ENCODE measurements at places on chromosomes 16 and 17.

DNA sequence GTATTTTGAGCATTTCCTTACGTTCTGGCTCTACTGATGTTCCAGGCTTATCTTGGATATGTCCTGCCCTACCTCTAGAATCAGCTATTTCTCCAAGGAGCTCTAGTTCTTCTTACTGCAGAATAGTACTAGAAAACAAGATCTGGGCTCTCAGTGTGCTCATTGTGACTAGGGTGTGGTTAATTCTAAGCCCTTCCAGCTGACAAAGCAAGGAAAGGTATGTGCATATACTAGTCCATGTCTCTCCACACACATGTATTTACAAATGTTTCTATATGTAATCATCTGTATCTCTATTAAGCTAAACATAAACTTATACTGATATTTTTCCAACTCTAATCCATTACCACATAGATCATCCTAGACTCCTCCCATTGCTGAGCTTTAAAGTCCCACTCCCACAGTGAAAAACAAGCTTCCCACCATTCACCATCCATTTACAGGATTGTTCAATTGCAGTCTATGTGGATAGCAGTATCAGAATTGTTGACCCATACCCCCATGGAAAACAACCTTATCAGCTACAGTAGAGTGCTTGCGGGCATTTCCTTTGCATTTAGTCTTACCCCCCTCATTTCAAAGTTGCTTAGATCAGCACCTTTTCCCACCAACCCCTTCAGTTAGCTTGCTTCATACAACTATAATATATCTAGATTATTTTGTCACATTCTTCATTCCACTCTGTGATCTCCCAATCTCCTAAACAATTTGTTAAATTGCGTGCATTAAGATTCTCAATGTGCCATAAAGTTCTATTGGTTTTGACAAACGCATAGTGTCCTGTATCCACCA is 194.5 kb downstream of the SOX9 start:
- no peak for DNase-seq

DNA sequence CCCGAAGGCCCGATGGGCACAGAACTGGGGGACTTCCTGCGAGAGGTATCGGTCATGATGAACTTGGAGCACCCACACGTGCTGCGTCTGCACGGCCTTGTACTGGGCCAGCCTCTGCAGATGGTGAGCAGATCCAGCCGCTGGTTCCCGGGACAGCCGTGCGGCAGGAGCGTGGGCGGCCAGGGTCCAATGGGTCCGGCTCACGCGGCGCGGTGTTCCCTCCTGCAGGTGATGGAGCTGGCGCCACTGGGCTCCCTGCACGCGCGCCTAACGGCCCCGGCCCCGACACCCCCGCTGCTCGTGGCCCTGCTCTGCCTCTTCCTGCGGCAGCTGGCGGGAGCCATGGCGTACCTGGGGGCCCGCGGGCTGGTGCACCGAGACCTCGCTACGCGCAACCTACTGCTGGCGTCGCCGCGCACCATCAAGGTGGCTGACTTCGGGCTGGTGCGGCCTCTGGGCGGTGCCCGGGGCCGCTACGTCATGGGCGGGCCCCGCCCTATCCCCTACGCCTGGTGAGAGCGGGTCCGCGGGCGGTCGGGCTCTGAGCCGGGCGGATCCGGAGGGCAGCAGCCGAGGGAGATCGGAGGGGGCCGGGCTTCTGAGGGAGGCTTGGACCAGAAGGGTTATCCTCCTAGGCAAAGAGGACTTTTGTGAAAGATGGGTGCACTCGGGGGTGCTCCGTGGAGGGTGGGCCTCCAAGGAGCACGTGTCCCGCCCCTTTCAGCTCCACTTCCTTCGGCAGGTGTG is 3.0 kb downstream of the TNK1 start:
- no peak for DNase-seq

DNA sequence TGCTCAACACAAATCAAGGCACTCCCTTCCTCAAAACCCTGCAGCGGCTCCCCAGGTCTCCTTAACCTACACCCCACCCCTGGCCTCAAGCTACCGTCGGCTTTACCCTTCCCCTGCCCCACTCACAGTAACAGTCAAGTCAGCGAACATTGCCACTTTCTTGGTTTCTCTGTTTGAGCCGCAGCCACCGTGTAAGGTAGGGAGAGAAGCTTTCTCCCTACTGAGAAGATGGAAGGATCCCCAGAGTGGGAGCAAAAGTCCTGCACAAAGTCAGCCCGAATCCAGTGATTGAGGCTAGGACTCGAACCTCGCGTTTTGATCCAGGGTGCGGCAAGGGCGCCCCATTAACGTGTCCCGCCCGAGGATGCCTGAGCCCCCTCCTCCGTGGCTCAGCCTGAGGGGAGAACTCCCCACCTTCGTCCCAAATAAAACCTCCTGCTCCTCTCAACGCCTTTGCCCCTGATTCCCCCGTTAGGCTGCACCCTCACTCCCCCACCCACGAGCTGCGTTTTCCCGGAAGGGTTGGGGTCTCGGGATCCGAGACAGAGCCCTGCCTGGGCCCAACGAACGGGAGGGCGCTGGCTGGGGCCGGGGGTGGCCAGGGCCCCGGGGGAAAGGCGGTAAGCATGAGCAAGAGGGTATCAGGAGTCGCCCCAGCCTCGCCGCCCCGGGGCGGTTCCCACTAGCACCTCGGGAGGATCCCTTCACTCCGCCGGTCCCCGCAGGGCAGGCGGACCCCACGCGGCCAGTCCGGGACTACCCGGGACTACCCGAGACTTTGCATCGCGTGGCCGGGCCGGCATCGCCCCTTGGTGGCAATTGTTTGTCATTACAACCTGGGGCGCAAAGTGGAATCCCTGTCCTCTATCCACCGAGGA is 9.9 kb upstream of the NAGS start:
- no peak for DNase-seq

DNA sequence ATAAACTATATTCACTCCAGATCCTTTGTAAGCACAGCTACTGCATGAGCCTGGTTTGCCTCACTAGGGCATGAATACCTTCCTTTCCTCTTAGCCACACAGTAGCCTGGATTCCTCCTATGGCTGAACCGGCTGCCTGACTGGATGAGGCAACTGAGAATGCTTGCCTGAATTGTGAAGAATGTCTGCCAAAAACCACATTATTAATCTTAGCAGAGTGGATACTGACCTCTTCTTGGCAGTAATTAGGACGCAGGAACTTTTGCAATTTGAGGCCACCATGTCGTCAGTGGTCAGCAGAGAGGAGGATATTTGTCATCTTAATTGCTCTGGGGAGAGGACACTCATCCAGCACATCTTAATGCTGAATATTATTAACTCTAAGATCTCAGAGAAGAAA is 651.8 kb upstream of the GOT2 start:
- DNase-seq = no peak

DNA sequence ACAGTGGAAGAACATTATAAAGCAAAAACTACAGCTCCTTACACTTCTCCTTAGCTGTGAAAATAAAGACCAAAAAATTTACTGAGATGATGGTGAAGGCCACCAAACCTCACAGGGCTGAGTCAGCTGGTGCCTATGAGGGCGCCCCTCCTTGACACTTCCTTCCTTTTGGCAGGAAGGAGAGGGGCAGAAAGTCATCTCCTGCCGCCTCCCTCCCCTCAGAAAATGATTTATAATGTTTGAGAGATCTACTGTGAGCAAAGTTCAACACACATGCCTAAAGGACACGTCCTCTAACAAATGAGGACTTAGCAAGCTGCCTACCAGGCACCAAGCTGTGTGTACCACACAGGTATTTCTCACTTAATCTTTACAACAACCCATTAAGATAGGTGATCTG is 245.7 kb downstream of the PRKCA start:
- no peak for DNase-seq

DNA sequence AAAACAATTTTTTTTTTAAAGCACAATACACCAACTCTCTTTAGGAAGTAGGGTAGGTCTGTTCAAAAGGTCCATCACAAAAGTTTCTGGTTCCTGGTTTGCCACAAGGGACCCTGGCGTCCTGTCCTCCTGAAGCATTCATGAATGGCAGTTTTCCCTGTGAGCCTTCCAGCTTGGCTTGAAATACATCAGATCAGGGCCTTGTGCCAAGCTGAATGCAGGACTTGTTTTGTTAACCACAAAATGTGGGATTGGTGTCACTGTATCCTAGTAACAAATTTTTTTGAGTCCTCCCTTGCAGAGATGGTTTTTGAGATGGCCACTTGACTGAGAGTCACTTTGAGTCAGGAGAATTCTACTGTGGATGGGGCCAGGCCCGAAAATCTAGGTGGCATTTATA is 3.9 kb downstream of the GNAO1 start:
- no peak for DNase-seq

DNA sequence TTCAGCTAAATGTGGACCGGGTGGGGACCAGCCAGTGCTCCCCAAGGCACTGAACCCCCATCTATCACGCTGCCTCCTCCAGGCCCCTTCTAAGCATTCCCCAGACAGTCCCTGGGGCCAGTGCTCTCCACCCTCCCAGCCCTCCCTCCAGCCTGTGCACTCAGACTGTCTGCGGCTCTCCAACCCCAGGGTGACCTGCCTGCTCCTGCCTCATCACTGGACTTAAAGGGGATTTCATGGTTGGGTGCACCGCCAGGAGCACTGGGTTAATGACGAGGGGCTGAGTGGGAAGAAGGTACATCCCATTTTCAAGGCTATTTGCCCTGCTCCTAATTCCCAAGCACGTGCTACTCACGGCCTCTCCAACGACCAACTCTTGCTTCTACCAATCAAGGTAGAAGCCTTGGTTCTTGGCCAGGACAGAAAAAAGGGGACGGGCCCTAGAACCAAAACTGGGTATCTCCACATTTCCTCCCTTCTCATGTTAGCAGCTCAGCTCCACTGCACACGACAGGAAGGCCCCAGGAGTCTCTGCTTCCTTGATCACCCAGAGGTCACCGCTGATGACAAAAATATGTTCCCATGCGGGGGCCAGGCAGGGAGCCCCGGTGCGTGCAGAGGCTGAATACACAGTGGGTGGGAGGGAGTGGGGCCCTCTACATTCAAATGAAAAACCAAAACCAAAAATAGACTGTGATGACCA is 3.5 kb upstream of the ABR start:
- no peak for DNase-seq

DNA sequence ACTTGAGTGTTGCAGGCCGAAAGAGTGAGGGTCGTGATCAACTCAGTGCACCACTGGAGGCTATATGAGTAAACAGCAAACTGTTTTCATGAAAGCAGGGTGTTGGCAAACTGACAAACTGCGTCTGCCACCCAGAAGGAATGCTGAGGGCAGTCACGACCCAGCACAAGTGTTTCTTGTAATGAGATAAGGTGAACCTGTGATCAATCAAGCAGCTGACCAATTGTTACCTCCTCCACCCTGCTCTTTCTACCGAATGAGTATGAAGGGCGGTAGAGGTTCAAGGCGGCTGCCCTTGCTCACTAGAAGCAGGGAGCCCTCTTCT is 5.5 kb upstream of the SRL start:
- no peak for DNase-seq

GRCh38 chr17:34206569-34206968 is 48.5 kb upstream of the CCL2 start:
- no peak for DNase-seq

DNA sequence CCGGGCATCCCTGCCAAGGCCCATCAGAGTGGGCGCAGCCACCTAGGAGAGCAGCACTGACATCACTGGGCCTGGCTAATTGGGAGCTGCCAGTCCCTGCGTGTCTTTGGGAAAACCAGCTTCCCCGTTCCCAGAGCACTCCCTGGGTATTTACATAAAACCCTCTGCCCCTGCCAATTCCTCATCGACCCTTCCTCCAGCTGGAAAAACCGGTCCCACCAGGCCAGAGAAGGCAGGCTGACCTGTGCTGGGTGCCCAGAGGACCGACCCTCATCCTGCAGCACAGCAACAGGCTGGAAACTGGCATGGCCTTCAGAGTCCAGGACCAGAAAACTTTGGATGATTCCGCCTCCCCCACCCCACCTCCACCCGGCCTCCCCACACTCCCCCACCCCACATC is 8.2 kb upstream of the FOXN1 start:
- no peak for DNase-seq

DNA sequence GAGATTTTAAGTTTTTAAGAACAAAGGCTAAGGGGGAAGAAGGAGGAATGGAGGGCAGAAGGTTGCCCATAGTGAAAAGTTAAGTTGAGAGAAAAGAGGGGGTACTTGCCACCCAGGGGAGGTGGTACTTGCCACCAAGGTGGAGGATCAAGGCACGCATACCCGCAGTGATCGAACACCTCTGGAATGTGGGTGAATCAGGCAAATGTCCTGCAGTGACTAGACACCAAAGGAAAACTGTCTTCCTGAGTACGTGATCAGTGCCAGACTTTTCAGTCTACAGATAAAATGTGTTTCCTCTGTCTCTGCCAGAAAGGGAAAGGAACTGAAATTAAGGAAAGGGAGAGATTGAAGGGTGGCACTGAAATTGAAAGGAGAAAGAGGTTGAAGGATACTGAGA is 2285.3 kb downstream of the TP53TG3F start:
- DNase-seq = no peak

GRCh38 chr16:69564845-69565670 is 708 bp upstream of the NFAT5 start:
- no peak for DNase-seq

DNA sequence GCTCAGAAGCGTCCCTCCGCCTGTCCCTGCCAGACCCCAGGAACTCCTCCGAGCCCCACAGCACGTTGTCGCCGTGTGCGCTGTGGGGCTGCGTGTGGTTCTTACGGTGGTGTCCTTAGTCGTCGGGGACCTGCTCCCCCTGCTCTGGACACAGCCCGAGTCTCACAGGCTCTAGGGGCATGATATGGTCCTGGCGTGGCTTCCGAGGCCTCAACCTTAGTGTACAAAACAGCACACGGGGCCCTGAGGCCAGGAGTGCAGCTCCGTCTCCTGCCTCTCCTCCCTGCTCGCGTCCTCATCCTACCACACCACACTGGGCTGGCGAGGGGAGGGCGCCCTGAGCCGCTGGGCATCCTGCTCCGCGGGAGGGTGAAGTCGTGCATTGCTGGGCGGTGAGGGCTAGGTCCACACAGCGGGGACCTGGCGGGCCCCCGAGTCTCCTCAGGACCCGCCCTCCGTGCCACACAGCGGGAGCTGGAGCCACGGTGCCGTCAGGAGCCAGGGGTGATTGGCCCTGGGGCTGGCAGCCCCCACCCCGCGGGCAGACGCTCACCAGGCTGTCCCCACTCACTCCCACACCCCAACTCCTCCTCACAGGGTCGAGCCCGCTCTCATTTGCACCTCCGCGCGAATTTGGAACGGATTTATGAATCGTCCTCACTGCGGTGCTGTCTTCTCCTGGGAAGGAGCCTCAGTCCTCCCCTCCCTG is 1.2 kb upstream of the MAFG start:
- DNase-seq = no peak

GRCh38 chr16:54286090-54286365 is 559 bp downstream of the IRX3 start:
- DNase-seq = no peak

GRCh38 chr17:28827672-28828071 is 14.9 kb downstream of the FAM222B start:
- no peak for DNase-seq

GRCh38 chr16:83021746-83022145 is 395.0 kb downstream of the CDH13 start:
- DNase-seq = no peak

All from NCI-H1417 treated with DMSO at 0.1 percent for 48 hours (cell line).